ENCODE measurements at places on chromosomes 2 and 18.

- DNase-seq = peak; percentile 93
Observed at GRCh38 chr2:162343824-162344616, at the start of gene GCA. TSS of gene GCA (plus strand) at chr2:162344132. CDS start at chr2:162344249, 117 bp downstream.

GRCh38 chr18:3552305-3552704 lies 102.3 kb downstream of the TGIF1 start:
- no peak for DNase-seq

DNA sequence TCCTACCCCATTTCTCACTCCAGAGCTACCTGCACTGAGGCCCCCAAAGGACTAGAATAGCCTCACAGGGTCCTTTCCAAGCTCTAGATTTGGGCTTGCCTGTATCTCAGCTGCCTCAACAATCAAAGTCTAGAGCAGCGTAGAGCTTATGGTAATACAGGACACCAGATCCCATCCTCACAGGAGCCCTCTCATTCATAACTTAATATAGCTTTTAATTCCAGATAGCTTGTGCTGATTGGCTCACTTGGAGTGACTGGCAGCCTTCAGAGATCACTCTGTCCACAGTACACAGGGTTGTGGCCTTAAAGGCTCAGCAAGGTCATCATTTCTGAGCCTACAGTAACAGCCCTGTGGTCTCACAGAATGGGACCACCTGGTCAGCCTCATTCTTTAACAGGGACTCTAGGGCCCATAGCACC lies 51.4 kb downstream of the ZFP36L2 start:
- DNase-seq = no peak

DNA sequence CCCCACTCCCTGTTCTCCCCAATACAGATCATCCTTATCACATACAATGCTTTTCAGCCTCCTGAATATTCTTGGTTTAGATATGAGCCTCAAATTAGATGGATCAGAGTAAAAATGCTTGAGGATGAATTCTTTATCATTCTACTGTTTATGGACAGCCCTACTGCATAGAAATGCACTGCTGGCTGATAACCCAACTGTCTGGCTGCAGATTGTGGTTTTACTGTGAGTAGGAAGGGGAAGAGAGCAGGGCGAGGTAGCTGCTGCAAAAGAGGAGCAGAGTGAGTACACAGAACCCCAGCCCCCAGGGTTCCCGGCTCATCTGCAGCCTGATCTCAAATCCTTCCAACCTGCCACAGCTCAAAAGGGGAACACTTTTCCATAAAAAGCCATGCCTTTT lies 29.4 kb upstream of the NCOA1 start:
- DNase-seq = no peak

DNA sequence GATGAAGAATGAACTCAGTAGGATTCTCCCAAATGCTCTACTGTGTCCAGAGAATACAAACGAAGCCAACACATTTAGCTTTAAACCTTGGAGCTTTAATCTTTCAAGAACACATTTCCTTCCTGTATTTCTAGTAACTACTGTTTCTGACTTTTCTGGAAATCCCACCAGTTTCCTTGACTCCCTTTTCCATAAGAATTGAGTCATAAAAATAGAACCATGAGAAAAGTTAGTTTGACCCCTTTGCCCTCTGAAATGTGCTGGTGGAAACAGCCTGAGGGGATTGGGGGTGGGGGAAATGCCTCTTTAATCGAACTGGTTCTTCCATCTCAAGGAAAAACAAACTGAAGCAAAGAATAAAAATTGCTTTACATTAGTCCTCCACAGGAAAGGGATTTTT lies 123.9 kb downstream of the TMEM17 start:
- no peak for DNase-seq

GRCh38 chr2:71937396-71937795 lies 210.3 kb downstream of the CYP26B1 start:
- DNase-seq = no peak

GRCh38 chr2:568639-569235 lies 108.5 kb downstream of the TMEM18 start:
- no peak for DNase-seq

DNA sequence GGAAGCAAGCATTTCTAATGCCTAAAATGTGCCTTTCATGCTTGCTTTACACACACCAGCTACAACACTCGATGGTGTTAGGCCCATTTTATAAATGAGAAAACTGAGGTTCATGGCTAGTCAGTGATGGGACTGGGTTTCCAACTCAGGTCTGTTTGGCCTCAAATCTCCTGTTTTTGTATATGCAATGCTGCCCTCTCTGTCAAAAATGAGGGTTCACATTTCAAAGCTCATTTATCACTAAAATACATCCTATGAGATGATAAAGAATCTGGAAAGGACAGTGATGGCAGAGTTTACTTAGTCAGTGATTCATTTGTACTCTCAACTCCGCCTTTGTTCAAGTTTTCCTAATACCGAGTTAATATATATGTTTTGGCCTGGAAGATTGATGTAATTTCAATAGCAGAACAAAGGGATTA lies 92.3 kb downstream of the KCTD1 start:
- DNase-seq = no peak

DNA sequence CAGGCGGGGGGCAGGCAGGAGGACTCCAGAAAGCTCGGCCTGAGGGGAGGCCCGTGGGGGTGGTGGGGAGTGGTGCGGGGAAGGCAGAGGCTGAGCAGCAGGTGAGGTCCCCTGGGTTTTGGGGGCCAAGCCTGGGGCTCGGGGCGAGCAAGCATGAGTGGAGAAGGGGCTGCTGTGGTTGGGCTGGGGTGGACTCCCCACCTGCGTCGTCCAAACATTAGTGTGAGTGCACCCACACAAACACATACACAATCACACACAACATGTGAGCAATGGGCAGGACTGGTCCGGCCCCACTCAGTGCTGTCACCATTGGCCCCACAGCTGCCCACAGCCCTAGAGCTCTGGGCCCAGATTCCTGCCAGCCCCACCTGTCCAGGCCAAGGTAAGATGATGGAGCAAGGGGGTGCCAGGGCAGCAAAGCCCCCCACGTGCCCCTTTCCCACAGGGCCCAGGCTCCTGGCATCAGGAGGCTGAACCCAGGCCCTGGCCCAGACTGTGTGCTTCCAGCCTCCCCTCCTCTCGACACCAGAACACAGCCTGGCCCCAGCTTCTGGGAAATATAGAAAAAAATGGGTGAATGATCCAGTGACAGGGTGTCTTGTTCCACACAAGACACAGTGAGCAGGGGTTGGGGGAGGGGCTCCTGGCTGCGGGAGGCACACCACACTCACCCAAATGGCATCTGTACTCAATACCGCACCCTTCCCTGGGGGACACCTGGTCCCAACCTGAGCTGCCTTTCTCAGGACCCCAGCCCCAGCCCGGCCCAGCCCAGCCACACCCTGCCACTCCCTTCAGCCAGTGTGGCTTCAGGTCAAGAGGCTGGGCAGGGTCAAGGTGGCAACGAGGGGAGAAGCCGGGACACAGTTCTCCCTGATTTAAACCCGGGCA lies 463 bp upstream of the ALPP start:
- DNase-seq = no peak

GRCh38 chr2:36449213-36449612 lies 93.6 kb downstream of the CRIM1 start:
- no peak for DNase-seq

GRCh38 chr2:55009277-55010060 lies 40.8 kb downstream of the RTN4 start:
- DNase-seq = no peak
